ENCODE measurements at places on chromosomes 3 and 15. TPM values are rescaled to one million over a fixed set of nuclear protein-coding genes. Genes with fewer than 3 reads are reported as not detected.

Gene TMEM158
- 2.6 TPM for total RNA-seq

Gene OR5H6
- not detected for total RNA-seq

Gene SKOR1
- total RNA-seq: not detected

Gene TNFAIP8L3
- total RNA-seq: 10.2 TPM

Gene CCK
- not detected for total RNA-seq

Gene SPATA12
- total RNA-seq: under 0.01 TPM
